Activated gamma-delta T cell (primary cell): ENCODE measurements at places on chromosomes 5 and 9.

GRCh38 chr9:133990366-133991213 lies 1.5 kb downstream of the VAV2 start:
- DNase-seq: no peak

DNA sequence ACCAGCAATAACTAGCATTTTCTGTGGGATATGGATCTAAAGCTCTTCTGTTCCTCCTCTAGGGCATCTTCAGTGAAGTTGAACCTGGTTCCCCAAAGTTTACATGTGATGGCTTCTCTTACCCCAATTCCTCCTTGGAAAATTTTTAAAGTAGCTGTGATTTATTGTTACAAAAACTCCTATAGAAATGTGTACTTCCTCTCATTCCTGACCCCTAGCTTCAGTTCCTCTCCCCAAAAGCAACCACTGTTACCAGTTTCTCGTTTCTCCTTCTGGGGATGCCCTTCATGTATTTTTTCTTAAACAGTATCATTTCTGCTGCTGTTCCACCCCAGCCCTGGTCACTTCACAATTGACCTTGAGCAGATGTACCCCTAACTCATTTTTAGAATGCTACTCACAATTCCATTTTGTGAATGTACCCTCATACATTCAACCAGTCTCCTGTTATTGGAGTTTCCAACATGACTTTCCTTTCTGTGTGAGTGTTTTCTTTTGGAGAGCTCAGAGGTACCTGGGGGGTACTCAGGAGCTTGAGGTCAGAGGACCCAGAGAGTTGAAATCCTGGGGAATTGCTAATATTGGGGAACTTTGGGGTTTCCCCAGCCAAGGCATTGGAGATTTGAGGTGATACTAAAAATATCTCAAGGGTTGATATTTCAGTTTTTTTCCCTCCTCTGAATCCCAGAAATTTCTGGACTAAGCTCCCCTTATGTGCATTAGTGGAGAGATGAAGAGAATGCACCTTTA lies 18.6 kb upstream of the GLRX start:
- no peak for DNase-seq

DNA sequence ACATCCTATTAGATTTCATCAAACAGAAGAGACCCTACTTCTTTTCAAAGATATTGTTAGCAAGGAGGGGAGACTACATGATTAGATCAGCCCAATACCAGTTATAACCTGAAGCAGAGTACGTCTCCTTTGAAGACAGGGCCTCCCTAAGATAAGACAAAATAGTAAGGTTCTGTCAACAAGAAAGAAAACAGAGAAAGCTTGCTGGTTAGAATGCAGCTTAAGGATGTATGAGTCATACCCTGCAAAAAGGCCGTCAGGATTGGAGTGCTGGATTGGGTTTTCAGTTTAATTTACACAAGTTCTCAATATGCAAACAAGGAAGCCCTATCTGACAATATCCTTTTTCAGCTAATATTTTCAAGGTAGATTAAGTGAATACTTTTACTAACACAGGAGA lies 1581.2 kb upstream of the WWC1 start:
- no peak for DNase-seq

DNA sequence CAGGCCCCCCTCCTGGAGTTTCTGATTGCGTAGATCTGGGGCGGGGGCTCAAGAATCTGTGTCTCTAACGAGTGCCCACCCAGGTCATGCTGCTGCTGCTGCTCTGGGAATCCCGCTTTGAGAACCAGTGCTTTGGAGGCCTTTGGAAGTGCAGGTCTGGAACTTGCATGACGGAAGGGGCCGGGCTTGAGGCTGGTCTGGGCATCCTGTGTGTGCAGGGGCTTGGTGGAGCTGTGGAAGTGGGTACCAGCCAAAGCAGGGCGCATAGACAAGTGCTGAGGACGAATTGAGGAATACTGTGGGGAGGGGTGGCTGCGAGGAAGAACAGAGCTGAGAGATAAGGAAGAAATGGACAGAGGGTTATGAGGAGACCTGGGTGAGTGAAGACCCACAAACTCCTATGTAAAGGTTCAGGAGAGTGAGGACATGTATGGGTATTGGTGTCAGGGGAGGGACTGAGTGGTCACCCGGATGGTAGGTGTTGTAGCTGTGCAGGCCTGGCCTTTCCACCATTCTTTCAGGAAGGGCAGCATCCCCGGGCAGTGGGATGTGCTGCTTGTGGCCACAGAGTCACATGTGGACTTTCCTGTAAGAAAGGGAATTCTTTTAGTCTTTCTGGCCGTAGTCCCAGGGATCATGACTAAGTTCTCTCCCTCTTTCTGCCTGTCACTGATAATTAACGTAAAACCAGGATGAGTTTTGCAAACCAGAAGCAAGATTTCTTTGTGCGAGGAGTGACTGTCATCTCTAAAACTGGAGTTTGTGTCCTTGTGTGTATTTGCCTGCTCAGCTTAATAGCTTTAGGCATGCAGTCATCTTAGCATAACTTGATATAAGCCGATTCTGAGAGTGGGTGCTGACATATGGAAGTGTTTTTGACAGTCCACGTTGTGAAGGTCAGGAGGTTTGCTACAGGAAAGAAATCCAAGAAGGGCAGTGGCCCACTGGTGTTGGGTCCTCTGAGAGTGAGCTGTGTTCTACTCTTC lies 43.3 kb upstream of the TJP2 start:
- DNase-seq: no peak

GRCh38 chr9:14652729-14653377 lies 40.4 kb downstream of the ZDHHC21 start:
- no peak for DNase-seq

- DNase-seq: peak; percentile 36
These were observed at the start of gene ARAP3 for GRCh38 chr5:141681695-141682641. Gene ARAP3, minus strand, starts transcription at chr5:141682230. Its CDS starts 1,744 bp downstream, at chr5:141680486.

- DNase-seq: no peak
These were observed 321.3 kb upstream of the GRAMD2B start for GRCh38 chr5:126101901-126102300.

GRCh38 chr5:158079097-158079496 lies 220.2 kb upstream of the CLINT1 start:
- no peak for DNase-seq

- DNase-seq: no peak
These were observed 225.7 kb upstream of the DMRT1 start for GRCh38 chr9:615756-616155.

DNA sequence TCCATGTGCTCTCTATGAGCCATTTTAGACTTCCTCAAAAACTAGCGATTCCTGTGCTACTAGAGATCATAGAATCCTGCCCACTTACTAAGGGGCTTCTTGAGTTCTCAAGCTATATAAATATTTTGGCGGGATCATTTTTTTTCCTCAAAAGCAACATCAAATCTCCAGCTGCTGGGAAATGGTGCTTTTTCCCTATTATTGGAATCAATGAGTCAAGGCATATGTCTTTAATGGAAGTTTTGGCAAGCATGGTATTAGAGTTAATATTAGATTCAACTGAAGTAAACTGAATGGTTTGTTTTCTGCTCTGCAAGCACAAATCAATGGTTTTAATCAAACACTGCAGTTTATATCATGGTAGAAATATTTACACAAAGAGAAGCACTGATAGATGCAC lies 369.9 kb upstream of the PTGER4 start:
- DNase-seq: no peak

- DNase-seq: peak; percentile 16
These were observed 5.3 kb downstream of the ANKS6 start for GRCh38 chr9:98790842-98791607.

GRCh38 chr5:112401924-112402323 lies 17.2 kb downstream of the EPB41L4A start:
- DNase-seq: no peak

DNA sequence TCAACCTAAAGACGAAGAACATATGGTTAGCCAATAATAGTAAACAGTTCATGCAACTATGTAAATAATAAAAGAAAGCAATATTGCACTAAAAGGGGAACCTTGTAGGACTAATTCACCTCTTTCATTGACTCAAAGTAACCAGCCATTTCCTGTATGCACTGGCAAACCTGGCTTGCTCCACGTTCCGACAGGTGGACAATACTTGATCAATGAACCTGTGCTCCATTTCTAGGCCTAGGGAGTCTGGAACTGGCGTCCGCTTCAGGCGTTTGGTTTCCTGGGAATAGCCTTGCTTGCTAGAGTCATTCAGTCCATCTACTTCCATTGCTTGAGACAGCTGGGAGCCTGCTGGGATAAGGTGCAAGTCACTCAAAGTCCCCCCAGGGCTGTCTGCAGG lies 41.6 kb downstream of the PTAR1 start:
- DNase-seq: no peak

- no peak for DNase-seq
These were observed 24.0 kb downstream of the SEMA4D start for GRCh38 chr9:89473762-89474469.

- DNase-seq: no peak
These were observed 144.6 kb downstream of the DOCK2 start for GRCh38 chr5:169781420-169782345.

GRCh38 chr9:113709721-113710120 lies 166.4 kb upstream of the ZNF618 start:
- DNase-seq: no peak

DNA sequence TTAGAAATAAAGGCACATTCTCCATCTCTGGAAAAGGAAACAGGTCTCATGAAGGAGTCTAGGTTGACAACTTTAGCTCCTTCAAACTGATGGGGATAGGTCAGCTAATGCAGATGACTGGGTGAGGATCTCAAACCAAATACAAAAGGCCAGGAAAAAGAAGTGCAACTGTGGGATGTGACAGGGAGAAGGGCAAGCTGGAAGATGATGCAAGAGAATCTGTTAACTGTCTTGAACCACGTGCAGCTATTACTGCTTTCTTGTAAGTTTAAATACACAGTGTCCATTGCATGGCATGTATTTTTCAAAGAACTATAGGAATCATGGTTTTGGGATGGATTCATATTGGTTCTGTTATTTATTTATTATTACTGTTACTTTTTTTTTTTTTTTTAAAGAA lies 331.8 kb downstream of the NDUFS4 start:
- no peak for DNase-seq

- DNase-seq: no peak
These were observed 19.5 kb upstream of the ASPN start for GRCh38 chr9:92501671-92502393.

DNA sequence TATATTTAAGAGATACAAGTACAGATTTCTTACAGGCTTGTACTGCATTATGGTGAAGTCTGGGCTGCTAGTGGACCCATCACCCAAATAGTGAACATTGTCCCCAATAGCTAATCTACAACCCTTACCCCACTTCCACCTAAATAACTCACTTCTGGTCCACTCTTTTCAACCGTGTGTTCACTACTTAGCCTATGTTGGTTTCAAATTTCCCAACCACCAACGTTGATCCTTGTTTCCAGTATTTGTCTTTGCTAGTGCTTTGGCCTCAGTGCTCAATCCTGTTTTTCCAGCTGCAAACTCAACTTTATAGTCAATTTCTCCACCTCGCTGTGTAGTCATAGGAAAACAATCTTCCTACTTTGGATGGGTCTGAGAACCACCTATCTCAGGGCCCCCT lies 45.3 kb upstream of the TTC39B start:
- DNase-seq: no peak

- no peak for DNase-seq
These were observed 51.1 kb downstream of the CDK5RAP2 start for GRCh38 chr9:120528829-120529228.

DNA sequence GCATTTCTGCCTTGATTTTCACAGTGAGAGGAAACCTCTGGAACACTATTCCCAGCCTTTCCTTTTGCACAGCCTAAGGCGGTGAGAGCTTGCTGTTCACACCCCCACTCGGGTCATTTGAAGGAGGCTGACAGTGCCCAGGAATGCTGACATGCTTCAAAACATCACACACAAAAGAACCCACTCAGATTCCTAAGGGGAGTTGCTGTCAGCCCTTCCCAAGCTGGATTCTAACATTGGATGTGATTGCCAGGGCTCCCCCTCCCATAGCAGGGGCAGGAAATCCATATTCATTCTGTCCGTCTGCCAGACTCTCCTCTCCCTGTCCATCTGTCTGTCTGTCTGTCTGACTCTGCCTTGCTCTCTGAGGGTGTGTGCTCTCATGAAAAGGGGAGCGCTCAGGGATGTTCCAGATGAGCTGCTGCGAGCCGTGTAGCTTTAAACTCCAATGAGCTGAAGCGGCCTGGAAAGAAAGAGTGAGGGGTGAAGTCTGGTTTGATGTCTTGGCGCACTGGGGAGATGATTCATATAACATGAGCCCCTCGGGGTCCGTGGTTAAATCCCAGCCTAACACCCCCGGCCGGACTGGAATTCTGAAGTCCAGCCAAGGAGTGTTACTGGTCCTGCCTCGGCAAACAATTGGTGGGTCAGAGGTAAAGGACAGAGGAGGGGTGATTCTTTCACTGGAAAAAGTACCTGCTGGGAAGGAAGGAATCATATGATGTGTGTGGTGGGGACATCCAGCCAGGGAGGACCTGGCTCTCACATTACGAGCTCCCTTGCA lies 517.0 kb downstream of the CCDC171 start:
- no peak for DNase-seq

DNA sequence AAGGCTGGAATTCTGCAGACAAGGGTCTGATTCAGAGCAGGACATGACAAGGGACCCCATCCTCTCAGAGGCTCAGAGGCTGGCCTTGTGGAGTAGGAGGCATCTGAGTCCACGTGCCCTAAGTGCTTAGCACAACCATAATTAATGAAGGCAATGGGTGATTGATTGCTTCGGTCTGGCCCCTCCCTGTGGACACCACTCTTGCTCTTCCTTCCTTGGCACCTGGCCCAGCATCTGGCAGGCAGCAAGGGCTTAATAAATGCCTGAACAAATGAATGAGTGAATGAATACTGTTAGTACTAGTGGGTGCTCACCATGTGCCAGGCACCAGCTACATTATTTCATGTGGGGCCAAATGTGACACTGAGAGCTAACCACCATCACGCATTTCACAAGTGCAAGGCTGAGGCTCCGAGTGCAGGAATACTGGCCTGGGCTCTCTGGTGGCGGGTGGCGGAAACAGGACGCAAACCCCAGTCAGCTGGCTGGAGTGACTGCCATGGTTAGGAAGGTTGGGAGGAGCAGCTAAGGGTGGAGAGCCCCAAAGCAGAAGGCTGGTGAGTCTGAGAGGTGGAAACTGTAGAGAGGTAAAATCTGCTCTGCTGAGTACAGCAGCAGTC lies 53.6 kb downstream of the ASS1 start:
- DNase-seq: no peak

- no peak for DNase-seq
These were observed 20.9 kb upstream of the FOCAD start for GRCh38 chr9:20663133-20663532.

- DNase-seq: no peak
These were observed 183.2 kb downstream of the NTRK2 start for GRCh38 chr9:84852617-84853301.

DNA sequence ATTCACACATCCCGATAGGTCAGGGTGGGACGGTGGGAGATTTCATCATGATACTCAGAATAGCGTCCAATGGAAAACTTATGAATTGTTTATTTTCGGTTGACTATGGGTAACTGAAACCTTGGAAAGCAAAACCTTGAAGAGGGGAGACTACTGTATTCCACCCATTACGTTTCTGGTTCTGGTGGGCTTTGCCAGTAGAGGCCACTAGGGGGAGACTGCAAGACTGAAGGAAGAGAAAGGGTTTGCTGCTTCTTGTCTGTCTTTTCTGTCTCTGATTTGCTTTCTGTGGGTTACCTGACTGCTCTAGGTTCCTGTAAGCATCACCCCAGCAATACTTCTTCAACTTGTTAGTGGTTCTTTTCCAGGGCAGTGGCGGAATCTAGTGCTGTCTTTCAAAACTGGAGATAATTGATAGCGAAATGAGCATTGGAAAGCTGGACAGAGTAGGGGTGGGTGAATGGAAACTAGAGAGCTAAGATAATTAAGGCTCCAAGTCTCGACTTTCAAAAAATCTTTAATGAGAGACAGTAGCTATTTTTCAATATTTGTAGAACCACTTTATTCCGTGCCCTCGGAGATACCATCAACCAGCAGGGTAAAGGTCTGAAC lies 27.0 kb downstream of the GRIN3A start:
- DNase-seq: no peak

GRCh38 chr5:176742246-176743105 lies 67.9 kb upstream of the UNC5A start:
- no peak for DNase-seq
